Muscle of arm (tissue), 14 donors: ENCODE measurements at places on chromosomes 5 and 9. TPM values are rescaled to one million over a fixed set of nuclear protein-coding genes. Genes with fewer than 3 reads are reported as not detected.

The CRB2 gene
- polyA plus RNA-seq = 0.08 TPM

The HTR4 gene
- polyA plus RNA-seq = not detected

The ZNF782 gene
- 6.2 TPM for polyA plus RNA-seq

The NDST1 gene
- 45.6 TPM for polyA plus RNA-seq

The CA9 gene
- polyA plus RNA-seq = 0.69 TPM

The WDR55 gene
- polyA plus RNA-seq = 12.2 TPM

The APC gene
- 26.7 TPM for polyA plus RNA-seq

The CCL19 gene
- 0.50 TPM for polyA plus RNA-seq

The IL3 gene
- polyA plus RNA-seq = not detected

The CDO1 gene
- 18.1 TPM for polyA plus RNA-seq

The PCDHB6 gene
- 1.9 TPM for polyA plus RNA-seq

The PHF24 gene
- polyA plus RNA-seq = 0.39 TPM

The IGFBPL1 gene
- polyA plus RNA-seq = 1.0 TPM

The ADGRD2 gene
- polyA plus RNA-seq = not detected

The SEC24A gene
- polyA plus RNA-seq = 28.9 TPM

The NIPAL4 gene
- polyA plus RNA-seq = 1.9 TPM

The GFI1B gene
- polyA plus RNA-seq = 0.51 TPM

The GPR150 gene
- polyA plus RNA-seq = 0.12 TPM

The CMYA5 gene
- not detected for polyA plus RNA-seq

The C9orf152 gene
- polyA plus RNA-seq = 0.23 TPM

The STXBP1 gene
- 14.7 TPM for polyA plus RNA-seq

The KLHL3 gene
- 3.9 TPM for polyA plus RNA-seq

The SLC45A2 gene
- polyA plus RNA-seq = not detected

The PCDHB10 gene
- not detected for polyA plus RNA-seq

The PMPCA gene
- polyA plus RNA-seq = 35.2 TPM

The PTPN3 gene
- 3.9 TPM for polyA plus RNA-seq

The CEP120 gene
- polyA plus RNA-seq = not detected
